ENCODE measurements at places on chromosomes 3 and 15. TPM values are rescaled to one million over a fixed set of nuclear protein-coding genes. Genes with fewer than 3 reads are reported as not detected.

- peaks cover 6% of the 10 kb centered on the region for H3K4me1 ChIP-seq
- H3K27ac ChIP-seq, result no peak overlapping the region
- no peaks in the 10 kb centered on the region for H3K27me3 ChIP-seq
Measured at GRCh38 chr15:52006702-52007340, 12.2 kb upstream of the MAPK6 start.

The MKRN3 gene
- polyA plus RNA-seq, result not detected

The CHL1 gene
- polyA plus RNA-seq, result 10.6 TPM

The NPAP1 gene
- polyA plus RNA-seq, result 0.04 TPM

GRCh38 chr3:58072052-58072762 lies 64.0 kb downstream of the FLNB start:
- no peaks in the 10 kb centered on the region for H3K27me3 ChIP-seq
- peaks cover 35% of the 10 kb centered on the region for H3K4me1 ChIP-seq
- H3K4me3 ChIP-seq, result no peak overlapping the region
- peak overlapping the region; percentile 84 for H3K27ac ChIP-seq
- peak; percentile 25 for DNase-seq

- H3K27me3 ChIP-seq, result no peaks in the 10 kb centered on the region
- H3K4me1 ChIP-seq, result peaks cover 14% of the 10 kb centered on the region
- DNase-seq, result no peak
- H3K36me3 ChIP-seq, result no peaks in the 10 kb centered on the region
- no peak overlapping the region for H3K4me3 ChIP-seq
Measured at GRCh38 chr3:61926923-61927322, 365.6 kb downstream of the PTPRG start.

GRCh38 chr3:30848087-30848779 lies 46.2 kb downstream of the GADL1 start:
- no peak overlapping the region for H3K27ac ChIP-seq
- no peaks in the 10 kb centered on the region for H3K36me3 ChIP-seq
- no peak for DNase-seq
- H3K4me3 ChIP-seq, result no peak overlapping the region

All from kidney (tissue), 22 donors.